Fibroblast of villous mesenchyme (primary cell): ENCODE measurements at places on chromosomes 13 and 19.
A peak's percentile ranks its signal among the peaks of the same experiment; 100 is the strongest.

DNA sequence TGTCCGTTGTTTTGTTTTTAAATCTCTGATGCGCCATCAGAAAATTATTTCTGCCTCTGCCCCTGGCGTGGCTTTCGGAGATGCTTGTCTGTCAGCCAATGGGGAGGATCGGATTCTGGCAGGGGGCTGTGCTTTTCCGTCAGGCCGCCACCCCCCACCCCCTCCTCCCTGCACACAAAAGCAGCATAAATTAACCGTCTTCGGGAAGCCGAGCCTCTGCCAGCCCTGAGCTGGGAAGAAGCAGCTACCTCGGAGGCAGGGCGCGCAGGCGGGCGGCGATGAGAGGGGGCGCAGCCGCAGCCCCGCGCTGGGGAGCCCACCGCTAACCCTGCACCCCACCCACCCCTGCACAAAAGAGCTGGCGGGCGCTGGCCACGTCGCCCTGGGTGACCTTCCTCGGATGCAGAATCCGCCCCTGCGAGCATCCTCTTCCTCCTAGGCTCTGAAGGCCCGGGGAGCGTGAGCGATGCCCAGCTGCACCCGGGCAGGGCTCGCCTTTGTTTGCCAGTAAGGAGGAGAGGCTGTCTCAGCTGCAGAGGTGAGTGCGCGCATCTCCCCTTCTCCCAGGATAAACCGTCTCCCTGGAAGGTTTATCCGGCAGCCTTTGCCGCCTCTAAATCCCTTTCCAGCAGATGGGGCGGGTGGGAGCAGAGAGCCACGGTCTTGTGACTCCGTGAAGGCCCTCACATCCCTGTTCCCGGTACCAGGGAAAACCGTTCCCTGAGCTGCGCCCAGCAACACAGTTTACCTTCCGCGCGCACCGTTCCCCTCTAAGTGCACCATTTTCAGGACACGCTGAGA lies at the start of gene ATCAY:
TSS of gene ATCAY (plus strand) at position 215 of the 801 bp plus-strand sequence. CDS start 5,083 bp downstream, outside the sequence.
- DNase-seq = no peak

GRCh38 chr19:36488118-36488845 lies 1.1 kb downstream of the ZNF566 start:
- peak; percentile 1 for DNase-seq

DNA sequence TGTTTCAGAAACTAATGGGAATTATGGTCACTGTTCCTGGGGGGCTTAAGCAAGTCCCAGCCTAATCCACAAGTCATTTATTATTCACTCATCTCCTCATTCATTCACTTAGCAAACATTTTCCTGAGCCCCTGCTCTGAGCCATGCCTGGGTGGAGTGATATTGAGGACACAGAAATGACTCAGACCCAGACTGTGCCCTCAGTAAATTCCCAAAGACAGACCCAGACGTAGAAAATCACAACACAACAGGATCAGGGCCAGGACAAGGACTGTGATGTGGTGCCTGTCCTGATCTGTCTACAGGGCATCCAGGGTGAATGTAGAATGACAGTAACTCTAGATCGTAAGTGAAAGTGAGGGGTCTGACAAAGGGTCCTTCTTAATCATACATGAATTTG lies 7.0 kb upstream of the SPACA6 start:
- DNase-seq = no peak

DNA sequence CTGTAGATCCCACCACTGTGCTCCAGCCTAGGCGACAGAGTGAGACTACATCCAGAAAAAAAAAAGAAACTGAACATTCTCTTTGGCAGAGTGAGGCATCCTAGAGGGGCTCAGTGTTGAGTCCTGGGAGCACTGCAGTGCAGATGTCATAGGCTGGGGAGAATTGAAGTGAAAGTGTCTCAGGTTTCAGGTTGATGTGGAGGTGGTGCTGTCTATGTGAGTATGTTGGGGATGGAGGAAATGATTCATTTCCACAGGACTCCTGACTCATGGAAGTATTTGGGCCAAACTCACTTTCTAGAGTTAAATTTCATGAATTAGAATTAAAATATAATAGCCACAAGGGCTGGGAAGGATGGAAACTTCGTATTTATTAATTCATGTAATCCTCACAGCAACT lies 134.4 kb upstream of the TSC22D1 start:
- peak; percentile 67 for DNase-seq

- peak; percentile 69 for DNase-seq
These were observed 1.0 kb downstream of the KDM4B start for GRCh38 chr19:4969772-4970531.

DNA sequence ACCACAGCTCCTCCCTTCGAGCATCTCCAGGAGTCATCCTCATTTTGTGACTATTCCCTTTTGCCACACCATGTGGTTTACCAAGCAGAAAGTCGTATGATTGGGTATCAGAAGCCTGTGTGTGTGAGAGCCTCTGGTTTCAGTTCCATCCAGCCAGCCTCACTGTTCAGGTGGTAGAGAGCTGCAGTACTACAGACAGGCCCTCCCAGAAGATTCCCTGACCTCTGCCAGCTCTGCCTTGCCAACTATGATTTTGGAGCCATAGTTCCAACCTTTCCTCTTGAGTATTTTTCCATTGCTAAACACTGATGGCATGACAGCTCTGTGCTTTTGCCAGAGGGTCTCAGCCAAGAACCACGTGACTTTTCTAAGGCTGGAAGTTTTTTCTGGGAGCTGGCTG lies 82.5 kb downstream of the DHRS12 start:
- DNase-seq = no peak

DNA sequence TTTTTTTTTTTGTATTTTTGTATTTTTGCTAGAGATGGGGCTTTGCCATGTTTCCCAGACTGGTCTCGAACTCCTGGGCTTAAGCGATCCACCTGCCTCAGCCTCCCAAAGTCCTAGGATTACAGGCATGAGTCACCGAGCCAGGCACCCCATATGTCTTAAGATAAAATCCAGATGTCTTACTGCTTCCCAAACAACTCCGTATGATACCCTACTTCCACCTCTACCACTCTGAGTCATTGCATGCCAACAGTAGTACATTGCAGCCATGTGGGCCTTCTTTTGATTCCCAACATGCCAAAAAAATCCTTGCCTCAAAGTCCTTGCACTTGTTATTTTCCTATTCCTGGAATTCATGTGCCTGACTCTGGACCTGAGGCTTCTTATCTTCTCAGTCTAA lies 799.2 kb downstream of the GPC5 start:
- DNase-seq = peak; percentile 53

DNA sequence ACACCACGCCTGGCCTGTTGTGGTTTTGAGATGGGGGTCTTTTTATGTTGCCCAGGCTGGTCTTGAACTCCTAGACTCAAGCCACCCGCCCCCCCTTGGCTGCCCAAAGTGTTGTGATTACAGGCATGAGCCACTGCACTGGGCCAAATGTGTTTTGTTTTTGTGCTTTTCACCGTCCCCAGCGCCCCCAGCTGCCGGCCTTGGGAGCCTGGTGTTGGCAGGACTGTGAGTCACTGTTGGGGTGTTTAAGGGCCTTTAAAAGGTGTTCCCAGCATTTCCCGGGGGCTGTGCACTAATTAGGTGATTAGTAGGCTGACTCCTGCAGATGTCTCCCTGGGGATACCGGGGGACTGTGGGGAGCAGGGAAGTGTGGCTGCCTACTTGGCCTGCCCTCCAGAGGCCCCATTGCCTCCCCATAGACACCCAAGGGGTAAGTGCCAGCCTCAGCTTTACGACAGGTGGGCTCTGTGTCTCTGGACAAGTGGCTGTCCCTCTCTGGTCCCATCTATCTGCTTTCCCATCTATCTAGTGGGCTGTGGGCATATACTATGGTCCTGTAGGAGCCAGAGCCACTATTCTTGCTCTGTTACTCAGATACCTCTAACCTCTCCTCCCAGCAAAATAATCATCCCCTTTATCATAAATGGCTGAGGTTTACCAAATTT lies 11.8 kb upstream of the TLE5 start:
- peak; percentile 44 for DNase-seq

DNA sequence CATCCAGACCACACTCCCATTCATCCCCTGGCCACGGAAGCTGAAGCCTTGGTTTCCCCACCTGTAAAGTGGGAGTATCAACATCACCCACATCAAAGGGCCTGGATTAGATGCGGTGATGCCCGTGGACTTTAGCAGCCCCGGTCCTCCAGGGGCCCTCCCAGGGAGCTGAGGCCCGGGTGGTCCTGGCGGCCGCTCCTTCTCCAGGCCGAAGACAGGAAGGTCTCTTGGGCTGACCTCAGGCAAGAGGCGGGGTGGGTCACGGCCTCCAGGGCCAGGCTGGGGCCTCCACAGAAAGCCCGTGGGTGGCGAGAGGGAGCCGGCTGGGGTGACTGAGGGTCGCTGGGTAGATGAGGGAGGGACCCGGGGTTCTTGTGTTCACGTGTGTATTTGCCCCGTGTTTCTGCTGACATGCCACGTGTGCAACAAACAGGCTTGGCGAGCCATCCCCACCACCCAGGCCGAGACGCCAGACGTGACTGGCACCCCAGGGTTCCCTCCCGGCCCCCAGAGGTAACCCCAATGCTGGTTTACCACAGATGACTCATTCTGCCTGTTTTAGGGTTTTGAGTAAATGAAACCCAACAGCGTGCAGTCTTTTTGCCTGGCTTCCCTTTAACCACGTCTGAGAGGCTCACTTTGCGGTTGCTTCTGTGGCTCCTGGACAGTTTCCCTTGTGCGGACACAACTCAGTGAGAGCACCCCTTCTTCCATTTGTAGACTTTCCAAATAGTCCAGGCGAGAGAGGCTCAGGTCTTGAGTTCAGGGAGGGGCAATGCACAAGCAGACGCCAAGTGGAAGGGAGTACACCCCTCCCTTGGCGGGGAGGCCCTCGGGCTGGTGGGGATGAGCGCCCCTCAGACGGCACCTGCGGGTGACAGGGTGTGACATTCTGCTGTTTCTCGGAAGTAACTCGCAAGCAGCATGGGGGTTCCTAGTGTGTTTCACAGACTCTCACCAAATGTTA lies 42.9 kb downstream of the C13orf46 start:
- no peak for DNase-seq

DNA sequence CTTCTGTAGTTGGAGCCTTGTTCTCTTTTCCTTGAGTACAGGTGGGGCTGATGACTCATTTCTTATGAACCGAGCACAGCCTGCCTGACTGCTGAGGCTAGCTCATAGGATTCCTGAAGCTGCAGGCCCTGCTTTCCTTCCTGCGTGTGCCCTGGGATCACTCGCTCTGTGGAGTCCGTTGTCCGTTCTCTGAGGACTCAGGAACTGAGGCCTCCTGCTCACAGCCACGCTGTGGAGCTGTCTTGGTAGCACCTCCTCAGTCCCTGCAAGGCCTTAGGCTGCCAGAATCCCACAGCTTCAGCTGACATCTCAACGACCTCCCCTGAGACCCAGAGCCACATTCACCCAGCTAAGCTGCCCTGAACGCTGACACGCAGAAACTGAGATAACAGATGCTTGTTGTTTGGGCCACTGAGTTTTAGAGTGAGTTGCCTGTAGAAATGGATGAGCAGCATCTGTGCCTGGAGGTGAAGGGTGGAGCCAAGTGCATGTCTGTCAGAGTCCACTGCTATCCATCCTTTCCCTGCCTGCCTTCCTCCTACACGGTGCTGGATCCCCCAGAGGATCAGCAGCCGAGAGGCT lies 72.9 kb downstream of the ARHGEF7 start:
- peak; percentile 52 for DNase-seq

GRCh38 chr13:33911521-33911920 lies 93.6 kb downstream of the RFC3 start:
- DNase-seq = no peak

GRCh38 chr19:12035220-12036172 lies at the start of gene ZNF433:
Gene ZNF433 (minus strand): TSS chr19:12035679. CDS start chr19:12035539, 140 bp downstream.
- DNase-seq = peak; percentile 82

- no peak for DNase-seq
These were observed 314.4 kb downstream of the PCDH9 start for GRCh38 chr13:66915596-66916185.

GRCh38 chr13:58051807-58052375 lies 420.3 kb downstream of the PCDH17 start:
- DNase-seq = no peak

DNA sequence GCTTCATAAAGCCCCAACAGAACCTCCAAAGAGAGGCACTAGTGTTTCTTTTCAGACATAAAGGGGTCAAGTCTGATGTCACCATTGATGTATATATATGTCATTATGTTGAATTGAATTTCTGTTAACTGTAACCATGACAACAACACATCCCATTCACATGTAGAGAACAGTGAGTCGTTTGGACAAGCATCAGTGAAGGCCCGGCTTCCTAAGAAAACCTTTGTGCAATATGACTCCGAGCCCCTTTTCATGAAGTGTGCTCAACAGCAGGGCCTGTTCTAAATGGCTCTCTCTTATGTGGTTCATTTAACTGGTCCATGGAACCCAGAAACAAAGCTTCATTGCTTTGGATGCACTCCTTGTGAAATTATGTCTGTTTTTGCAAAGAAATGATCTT lies 67.2 kb upstream of the UBL3 start:
- no peak for DNase-seq

GRCh38 chr19:18205200-18205892 lies 1.5 kb upstream of the RAB3A start:
- DNase-seq = peak; percentile 86

GRCh38 chr13:95160112-95160906 lies 140.9 kb downstream of the ABCC4 start:
- DNase-seq = peak; percentile 83

GRCh38 chr19:18049385-18049784 lies 37.3 kb downstream of the IL12RB1 start:
- peak; percentile 49 for DNase-seq

- DNase-seq = no peak
These were observed 18.0 kb upstream of the PAN3 start for GRCh38 chr13:28120317-28120716.

DNA sequence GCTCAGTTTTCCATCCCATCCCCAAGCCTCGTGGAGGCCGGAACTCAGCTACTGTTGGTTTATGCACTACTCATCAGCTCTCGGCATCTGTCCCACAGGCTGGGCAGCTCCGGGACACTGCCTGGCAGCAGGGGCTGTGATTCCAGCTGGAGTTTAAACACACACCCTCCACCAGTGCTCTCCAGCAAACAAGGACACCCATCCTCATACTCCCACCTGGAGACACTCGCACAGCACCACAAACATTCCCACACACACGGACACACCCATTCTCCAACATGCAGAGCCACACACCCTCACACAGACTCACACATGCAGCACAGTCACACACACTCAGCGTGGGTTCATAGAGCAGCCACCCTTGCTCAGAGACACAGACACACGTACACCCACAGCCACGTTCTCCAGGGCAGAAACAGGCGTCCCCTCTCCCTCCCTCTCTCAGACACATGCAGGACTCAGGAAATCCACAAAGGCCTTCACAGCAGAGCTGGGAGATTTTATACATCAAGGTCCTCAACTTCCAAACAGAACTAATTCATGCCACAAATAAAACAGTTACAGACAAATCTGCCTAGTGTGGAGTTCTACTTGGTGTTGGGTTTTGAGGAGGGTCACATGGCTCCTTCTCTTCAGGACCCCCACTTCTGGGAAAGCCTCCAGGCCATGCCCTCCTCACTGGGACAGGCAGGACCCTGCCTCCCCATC lies 785.4 kb downstream of the UQCRFS1 start:
- DNase-seq = no peak

DNA sequence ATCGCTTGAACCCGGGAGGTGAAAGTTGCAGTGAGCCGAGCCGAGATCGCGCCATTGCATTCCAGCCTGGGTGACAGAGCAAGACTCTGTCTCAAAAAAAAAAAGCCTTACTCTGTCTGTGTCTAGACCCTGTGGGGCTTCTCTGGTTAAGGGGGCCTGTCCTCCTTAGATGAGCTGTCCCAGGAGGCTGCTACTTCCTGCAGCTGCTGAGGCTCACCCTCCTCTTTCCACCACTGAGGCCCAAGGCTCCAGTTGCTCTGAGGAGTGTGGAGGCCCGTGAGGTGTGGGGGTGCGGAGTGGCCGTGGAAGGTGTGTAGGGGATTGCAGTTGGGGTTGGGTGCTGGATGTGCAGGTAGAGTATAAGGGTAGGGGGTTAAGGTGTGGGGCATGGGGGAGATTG lies 22.1 kb upstream of the RASA3 start:
- DNase-seq = no peak
